Activated T-cell treated with anti-CD3 and anti-CD28 coated beads, Interleukin-2, amount 50 U/mL, for 1 hour (primary cell): ENCODE measurements at places on chromosomes 2 and 18.

- no peak for DNase-seq
These were observed 878.4 kb downstream of the CPS1 start for GRCh38 chr2:211434773-211435172.

DNA sequence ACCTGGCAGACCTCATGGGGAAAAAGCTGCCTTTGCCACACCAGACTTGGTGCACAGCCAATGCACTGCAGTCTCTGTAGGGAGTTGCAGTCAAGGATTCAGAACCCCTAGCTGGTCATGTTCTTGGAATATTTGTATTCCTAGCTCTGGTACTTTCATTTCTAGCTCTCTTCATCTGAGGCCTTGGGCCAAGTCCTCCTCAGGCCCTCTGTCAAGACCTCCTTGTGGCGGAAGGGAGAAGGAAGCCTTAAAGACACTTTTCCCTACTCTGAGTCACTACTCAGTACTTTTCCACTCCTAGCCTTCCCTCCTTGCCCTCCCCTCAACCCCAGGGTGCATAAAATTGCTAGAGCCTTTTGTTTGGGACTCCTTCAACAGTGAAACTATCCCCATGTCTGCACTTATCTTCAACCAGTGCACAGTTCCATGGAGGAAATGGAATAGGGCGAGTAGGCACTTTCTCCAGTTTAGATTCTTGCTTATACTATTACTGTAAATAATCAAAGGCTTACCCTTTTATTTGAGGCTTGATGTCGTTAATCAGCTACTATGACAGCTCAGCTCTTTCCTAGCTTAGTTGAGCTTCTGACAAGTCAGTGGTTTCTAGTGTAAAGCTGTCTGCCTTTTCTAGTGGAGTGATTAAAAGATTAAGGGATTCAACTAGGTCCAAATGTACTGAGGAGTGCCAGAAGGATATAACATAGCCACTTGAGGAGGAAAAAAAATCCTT lies 15.8 kb downstream of the M1AP start:
- no peak for DNase-seq

DNA sequence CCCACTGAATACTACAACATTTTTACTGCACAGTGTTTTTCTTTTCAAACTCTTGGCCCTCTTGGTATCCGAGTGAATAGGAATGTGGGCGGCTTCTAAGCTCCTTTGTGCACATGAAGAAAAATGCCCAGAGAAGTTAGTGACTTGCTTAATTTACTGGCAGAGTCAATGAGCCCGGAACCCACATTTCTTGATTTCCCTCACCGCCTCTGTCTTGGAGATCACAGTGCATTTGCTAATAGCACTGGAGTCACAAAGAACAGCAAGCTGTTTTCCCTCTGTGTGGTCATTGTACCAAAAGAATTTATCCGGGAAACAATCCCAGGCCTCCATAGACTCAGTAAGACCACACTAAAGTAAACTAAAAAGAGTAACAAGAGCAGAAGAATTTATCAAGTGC lies 18.9 kb downstream of the STON1 start:
- no peak for DNase-seq

DNA sequence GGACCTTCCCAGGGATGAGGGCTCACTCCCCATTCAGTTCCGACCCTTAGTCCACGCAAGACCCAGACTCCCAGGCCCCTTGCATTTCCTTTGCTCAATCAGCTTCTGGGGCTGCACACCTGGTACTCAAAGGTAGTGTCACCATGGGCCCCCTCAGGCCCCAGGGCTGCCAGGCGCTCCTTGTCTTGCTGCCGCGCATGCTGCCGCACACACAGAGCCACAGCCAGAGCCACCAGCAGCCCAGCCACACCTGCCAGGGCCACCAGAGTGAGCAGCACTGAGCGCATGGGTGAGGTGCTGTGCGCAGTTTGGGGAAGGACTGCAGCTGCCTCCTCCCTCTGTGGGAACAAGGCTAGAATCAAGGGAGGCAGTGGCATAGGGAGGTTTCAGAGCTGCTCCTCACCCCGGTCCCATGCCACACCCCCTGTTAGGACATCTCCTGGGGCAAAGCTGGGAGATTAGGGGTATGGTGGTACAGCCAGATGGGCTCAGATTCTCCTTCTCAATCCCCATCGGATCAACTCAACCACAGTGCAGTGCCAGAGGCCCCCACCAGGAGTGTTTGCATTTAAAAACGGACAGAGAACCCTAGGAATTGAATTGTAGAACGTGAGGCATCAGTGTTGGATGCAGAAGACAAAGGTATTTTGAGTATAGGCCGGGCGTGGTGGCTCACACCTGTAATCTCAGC lies 11.3 kb downstream of the PTPRN start:
- DNase-seq: no peak

DNA sequence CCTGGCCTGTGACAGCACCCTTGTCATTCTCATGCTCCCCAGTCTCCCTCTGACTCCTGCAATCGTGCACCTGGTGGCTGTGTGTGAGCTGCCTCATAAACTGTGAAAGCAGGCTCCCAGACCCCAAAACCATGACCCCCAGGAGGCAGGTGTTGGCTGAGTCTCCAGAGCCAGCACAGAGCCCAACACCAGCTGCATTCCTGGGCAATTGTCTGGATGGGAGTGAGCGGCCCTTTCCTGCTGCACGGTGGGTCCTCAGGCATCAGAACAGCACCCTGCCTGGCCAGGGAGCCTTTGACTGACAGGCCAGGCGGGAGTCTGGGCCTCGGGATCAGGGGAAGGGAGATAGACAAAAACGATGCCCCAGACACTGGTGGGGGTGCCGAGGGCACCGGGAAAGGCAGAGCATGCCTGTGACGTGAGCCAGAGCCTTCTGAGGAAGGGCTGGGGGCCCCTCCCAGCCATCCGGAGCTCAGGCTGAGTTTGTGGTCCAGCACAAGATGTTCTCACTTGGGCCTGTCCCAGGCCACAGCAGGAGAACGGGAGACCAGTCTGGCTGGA lies 135.1 kb upstream of the GPC1 start:
- DNase-seq: no peak

DNA sequence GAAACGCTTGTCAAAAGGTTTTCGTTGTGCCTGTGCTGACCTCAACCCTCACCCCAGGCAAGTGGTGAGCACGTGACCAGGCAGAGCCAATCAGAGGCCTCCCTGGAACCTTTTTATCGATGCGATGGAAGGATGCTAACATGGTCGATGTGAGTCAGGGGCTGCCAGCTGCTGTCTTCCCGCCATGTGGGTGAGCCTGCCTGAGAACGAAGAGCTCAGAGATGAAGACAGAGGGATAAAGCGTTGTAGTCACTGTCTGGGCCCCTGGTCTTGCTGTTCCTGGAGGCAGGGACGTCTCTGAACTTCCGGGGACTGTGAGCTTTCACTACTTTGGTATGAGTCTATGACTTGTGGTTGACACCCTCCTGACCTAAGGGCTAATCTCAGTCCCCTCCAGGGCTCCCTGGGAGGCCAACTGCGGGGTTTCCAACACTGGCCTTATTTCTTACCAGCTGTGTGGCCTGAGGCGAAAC lies 18.6 kb downstream of the DNMT3A start:
- DNase-seq: peak; percentile 70

GRCh38 chr2:88351249-88351601 lies 101.3 kb downstream of the FOXI3 start:
- no peak for DNase-seq

DNA sequence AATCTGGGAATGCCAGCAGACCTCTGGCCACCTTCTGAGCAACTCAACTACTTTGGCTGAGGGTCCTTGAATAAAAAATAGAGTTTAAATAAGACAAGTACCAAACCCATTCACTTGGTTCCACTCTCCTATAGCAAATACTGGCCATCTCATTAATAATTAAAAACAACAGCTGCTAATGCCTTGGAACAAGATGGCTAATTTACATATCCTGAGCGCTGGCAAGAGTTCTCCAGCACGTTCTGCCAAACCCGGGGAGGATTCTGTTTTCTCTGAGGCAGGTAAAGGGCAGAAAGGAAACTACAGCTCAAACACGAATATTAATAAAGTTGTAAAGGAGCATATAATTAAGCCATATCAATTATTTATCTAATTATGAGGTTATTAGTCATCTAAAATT lies 1123.7 kb downstream of the TDRD15 start:
- no peak for DNase-seq

DNA sequence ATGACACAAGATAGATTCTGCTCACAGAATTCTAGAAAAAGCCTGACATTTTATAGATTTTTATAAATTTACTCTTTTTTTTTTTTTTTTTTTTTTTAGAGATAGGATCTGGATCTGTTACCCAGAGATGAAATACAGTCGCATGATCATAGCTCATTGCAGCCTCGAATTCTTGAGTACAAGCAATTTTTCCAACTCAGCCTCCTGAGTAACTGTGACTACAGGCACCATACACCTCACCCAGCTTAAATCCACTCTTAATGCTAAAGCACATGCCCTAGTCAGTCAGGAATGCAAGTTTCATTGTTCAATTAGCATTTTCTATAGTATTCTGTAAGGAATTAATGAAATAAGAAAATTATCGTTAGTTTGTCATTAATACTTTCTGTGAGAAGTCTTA lies 32.1 kb upstream of the WDR75 start:
- DNase-seq: no peak

DNA sequence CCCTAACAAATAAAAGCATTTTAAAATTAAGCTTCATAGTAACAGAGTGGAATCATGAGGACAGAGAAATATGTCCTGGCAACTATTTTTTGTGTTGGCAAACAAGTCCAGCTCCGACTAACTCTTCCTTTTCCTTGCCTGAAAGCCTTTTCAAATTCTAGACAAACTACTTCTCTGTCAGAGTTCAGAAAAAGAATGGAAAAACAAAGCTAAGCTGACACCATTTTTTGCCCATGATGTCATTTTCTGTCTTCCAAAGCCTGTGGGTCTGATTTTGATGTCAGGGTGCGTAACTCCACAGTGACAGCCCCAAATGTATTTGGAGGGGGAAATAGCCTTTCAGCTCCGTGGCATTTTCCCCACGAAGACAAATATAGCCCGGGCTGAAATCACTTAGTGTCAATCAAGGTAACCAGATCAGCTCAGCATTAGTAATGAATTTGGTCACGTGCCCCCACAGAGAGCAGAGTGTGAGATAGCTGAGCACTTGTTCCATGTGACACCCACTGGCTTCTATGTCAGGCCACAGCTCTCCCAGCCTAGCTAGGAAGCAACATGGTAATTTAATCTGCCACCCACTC lies 233.0 kb upstream of the SIX2 start:
- DNase-seq: no peak

DNA sequence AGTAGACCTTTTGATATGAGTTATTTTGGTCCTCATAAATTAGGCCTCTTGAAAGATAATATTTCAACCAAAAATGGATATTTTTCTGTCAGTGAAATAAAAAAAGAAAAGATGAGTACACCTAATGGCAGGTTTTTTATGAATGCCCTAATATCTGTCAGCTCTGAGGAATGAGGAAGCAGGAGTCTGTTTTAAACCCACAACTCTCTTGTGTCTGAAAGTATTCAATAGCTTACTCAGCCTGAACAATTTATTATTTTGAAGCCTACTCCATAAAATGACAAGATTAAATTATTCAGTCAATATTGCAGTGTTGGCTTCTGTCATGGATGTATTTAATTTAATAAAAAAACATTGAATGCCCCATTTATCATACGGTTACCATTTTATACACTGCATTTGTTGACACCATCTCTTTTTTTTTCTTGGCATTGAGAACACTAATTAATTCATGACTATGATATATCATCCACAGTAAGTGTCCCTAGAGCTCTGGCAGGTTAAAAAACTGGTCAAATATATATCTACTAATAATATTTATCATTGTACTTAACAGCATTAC lies 548.2 kb downstream of the CBLN2 start:
- no peak for DNase-seq

GRCh38 chr2:177543007-177543760 lies 150.6 kb downstream of the AGPS start:
- no peak for DNase-seq

- DNase-seq: no peak
These were observed 5.4 kb downstream of the AGXT start for GRCh38 chr2:240873805-240874714.

DNA sequence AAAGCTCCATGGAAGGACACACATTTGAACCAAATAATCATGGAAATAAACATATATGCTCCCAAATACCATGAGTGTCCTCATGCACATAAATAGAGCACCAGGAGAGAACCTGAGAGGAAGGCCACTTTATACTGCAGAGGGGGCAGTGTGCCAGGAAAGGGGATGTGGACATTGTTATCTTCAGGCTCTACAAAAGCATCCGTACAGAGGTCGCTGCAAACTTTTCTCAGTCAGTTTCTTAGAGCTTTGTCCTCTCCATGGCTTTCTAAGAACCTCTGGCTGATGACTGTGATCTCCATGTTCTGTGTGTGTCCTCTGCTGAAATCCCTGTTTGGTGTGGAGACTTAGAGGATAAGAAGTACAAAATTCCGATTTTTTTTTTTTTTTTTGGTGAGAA lies 515.7 kb downstream of the CNTNAP5 start:
- no peak for DNase-seq

- DNase-seq: no peak
These were observed 52.8 kb downstream of the SLC35F5 start for GRCh38 chr2:113703386-113704299.
